Adrenal gland (tissue), 19 donors: ENCODE measurements at places on chromosomes 5 and 9. TPM values are rescaled to one million over a fixed set of nuclear protein-coding genes. Genes with fewer than 3 reads are reported as not detected.

GRCh38 chr9:87875831-87876545, 6.7 kb upstream of the SPATA31E1 start:
- DNase-seq: no peak

GRCh38 chr9:99816392-99816791, 5.3 kb upstream of the NR4A3 start:
- DNase-seq: no peak

GRCh38 chr9:78370991-78371390, 74.1 kb downstream of the PSAT1 start:
- DNase-seq: no peak

GRCh38 chr5:149700347-149700746, 29.8 kb upstream of the PPARGC1B start:
- no peak for DNase-seq

DNA sequence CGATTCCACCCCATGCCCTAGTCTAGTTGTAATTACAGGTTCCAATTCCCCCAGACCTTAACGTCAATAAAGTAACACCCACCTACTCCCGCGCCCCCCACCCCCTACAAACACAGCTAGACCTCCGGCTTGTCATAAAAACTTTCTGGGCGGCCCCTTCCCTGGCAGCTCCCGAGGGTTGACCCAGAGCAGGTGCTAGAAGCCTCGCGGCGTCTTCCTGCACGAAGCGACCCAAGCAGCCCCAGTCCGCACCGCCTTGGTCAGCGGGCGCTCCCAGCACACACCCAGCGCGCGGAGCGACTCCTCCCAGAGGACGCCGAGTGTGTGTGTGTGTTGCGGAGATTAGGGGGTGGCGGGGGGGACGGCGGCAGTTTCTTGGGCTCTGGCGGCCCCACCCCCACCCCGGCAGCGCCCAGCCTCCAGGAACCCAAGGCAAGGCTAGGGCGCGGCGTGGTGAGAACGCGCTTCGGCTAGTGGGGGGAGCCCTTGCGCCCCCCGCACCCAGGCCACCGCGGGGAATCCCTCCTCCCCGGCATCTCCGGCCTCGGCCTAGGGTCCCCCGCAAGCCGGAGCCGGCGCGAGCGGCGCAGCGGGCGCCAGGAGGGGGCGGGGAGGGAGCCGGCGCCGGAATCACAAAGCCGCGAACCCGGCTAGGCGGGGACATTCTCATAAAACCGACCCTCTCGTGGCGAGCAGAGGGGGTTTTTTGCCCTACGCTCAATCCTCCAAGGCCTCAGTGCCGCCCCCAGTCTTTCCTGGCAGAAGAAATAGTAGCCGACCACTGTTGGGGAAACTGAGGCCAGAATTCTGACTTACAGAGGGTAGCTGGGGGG, 2.2 kb downstream of the PCDH1 start:
- peak; percentile 30 for DNase-seq

DNA sequence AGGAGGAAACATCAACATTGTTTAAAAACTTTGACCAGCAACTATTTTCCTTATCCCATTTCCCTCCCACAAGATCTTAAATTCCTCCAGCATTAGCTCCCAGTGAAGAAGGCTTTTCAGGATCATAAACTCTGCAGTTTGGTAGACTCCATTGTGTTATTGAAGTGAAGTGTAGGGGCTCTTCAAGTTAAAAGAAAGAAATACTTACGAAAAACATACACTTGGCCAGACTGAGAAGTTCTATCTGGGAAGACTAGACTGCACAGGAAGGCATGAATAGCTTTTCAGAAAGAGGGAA, 22.3 kb downstream of the LIFR start:
- DNase-seq: no peak

- no peak for DNase-seq
Measured at GRCh38 chr9:16551692-16552091, 318.8 kb downstream of the BNC2 start.

GRCh38 chr5:91328743-91329142, 54.4 kb downstream of the ARRDC3 start:
- DNase-seq: no peak

DNA sequence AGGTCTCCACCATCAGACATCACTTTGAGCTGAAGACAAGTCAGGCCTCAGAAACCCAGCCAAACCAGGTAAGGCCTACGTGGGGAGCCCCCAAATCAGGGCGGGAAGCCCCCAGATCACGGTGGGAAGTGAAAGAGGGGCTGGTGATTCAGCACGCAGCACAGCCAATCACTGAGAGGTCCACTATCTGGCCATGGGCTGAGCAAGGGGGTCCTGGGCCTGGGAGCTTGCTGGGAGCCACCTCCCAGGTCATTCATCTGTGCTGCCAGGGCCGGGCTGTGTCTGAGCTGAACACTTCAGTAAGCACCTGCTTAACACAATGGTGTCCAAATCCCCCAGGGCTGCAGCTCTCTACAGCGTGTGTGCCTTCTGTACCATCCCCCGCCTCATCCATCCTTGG, 15.5 kb downstream of the MED10 start:
- no peak for DNase-seq

The CD180 gene
- total RNA-seq: 2.2 TPM

The ECM2 gene
- total RNA-seq: 12.7 TPM

The EPB41L4A gene
- 6.4 TPM for total RNA-seq

The CCDC180 gene
- total RNA-seq: 5.9 TPM

The FBN2 gene
- 9.4 TPM for total RNA-seq

The SLC6A3 gene
- total RNA-seq: not detected
